ENCODE measurements at places on chromosomes 6 and 20.

DNA sequence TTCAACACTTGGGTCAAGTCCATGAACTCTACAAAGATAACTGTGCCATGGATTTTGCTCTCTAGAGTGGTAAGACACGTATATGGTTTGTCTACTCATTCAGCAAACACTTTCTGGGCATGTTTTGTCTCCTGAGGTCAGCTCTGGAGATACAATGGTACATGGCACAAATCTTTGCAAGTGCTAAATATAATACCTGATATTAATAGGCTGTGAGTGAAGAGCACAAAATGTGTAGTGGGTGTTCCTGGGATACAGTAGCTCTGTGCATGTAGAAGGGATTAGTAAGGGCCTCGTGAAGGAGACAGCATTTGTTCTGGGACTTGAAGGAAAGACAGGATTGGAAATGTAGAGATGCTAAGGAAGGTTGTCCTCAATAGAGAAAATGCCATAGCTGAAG lies 360.9 kb downstream of the BCKDHB start:
- no peak for DNase-seq

- no peak for DNase-seq
Measured at GRCh38 chr6:111941686-111942330, 68.6 kb upstream of the FYN start.

DNA sequence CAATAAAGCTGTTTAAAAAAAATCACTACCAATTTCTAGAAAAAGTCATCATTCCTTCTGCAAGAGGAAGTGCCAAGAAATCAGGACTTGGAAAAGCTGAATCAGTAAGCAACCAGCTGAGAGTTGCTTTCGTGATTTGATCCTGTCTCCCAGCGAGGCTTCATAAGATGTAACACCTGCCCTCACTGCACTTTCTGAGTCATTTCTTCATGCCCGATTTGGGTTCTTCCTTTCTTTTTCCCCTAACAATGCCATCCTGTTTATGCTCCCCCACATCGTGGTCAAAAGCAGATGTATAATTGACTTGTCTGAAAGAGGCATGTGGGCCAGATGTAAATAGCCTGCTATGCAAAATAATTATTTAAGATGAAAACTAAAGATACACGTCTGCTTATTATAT lies 52.1 kb downstream of the RIPOR2 start:
- no peak for DNase-seq

DNA sequence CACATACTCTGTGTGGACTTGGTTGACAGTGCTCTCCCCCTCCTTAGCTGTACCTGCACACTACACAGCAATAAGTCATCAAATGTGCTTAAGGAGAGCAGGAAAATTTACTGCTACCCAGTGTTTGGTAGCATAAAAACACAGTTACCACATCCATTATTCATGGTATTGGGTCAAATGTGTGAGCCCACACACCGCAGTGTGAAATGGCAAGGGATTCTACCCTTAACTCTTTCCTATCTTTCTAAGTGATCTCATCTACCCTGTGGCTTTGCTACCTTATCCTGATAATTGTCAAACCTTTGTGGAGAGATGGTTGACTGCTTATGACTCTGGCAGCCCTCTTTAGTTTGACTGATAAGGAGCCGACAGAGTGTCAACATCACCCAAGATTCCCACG lies 47.6 kb downstream of the STX11 start:
- DNase-seq = no peak

DNA sequence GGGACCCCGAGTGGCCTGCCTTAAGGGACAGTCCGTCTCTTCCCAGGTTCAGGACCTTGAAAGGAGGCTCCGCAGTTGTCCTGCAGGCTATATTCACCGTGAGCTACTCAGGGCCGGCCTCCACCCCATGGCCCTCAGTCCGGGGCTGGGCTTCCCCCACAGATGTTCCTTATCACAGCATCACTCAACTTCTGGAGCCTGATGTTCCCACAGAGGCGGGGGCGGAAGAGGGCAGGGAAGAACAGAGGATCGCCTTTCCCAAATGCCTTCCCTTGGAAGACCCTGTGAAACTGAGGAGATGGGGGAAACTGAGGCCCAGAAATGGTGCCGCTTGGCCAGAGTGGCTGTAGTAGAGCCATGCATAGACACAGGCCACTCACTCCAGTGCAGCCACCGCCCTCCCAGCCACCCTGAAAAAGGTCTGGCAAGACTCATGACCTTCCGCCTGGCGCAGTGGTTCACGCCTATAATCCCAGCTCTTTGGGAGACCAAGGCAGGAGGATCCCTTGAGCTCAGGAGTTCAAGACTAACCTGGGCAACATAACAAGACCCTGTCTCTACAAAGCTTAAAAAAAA lies 4.3 kb upstream of the COX4I2 start:
- DNase-seq = no peak

GRCh38 chr6:121187200-121187832 lies 147.0 kb downstream of the TBC1D32 start:
- DNase-seq = no peak

DNA sequence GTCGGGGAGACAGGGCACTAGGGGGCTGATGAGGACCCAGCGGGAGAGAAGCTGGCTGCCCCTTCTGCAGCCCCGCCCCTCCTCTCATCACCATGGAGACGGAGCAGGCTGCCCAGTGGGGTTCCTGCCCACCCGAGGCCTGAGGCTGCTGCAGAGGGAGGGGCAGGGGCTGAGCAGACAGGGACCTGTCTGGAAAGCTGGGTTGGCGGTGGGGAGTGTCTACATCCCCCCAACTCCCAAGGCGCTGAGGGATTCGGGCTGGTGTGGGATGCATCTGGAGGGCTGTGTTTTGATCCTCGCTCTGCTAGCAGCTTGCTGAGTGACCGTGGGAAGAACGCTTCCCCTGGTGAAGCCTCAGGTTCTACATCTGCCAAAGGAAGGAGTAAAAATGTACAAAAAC lies 1.2 kb upstream of the BPI start:
- no peak for DNase-seq

GRCh38 chr20:35767683-35768481 lies 3.9 kb upstream of the PHF20 start:
- DNase-seq = peak; percentile 59

DNA sequence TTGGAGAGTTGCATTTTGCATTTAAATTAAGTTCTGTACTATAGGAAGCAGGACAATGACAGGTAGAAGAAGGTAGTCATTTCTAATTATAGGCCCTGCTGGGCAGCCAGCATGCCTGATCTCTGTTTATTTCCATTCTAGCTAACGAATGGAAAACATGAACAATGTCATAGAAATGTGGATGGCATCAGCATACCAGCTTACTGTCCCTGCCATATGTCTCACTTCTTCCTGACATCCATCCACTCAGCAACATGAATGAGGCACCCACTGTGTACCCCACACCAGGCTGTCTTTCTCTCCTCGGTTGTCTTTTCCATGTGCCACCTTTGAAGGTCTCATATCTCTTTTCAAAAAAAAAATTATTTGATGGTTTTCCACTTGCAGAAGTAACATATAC lies 11.1 kb downstream of the ADTRP start:
- no peak for DNase-seq

DNA sequence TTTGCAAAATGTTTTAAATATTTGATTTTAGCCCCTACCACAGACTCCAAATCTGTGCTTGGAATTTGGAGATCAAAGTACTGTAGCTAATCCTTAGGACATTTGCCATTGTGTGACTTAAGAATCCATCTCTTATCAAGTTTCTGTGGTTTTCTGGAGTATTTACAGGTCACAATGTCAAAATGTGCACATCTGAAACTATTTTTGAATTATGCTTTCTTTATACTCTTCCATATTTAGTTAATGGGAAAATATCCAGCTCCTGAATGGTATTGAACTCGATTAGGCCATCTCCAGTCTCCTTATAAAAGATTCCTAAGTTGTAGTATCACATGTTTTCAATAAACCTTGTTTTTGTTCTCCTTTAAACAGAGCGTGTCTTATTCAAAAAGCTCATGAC lies 162.5 kb downstream of the KHDC1L start:
- DNase-seq = no peak

DNA sequence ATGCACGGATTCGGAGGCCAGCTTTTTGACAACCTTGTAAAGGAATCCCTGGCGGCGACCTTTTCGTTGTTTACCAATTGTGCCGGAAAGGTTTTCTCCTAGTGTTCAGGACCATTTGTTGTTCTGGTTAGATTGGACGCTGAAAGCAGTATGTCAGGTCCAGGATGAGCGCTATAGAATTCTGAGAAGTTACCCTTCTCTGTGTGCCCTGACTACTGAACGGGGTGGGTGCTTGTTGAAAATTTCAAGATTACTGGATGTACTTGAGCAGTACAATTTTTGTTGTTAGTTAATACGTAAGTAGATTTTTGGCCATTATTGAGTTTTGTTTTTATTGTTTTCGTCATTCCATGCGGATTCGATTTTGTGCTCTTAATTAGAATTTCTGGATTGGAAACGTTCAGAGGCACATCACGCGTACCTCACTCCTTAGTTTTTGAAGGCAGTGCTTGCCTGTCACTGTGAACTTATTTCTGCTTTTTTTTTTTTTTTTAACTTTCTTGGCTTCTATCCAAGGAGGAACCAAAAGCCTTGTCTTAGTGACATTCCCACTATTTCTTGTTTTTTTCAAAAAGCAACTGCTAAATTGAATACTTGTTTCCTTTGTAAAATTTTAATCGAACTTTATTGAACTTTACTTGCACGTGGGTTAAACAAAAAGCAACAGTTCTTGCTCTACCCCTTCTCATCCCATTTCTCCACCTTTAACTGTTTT lies 898 bp downstream of the XRN2 start:
- no peak for DNase-seq

GRCh38 chr6:25927178-25927577 lies 3.3 kb downstream of the SLC17A2 start:
- DNase-seq = no peak

- DNase-seq = no peak
Measured at GRCh38 chr6:87110636-87111035, 15.7 kb upstream of the CGA start.

- DNase-seq = no peak
Measured at GRCh38 chr6:23531666-23532065, 594.3 kb upstream of the NRSN1 start.

DNA sequence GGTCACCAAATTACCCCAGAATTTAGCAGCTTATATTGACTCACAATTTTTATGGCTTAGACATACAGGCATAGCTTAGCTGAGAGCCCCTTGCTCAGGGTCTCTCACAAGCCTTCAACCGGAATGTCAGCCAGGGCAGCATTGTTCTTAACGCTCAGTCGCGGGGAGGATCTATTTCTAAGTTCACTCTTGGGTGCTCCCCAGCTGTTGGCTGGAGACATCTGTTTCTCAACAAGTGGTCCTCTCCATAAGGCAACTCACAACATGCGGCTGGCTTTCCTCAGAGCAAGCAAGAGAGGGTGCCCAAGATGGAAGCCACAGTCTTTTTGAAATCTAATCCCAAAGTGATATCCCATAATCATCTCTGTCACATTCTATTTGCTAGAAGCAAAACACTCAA lies 46.6 kb downstream of the SLX4IP start:
- DNase-seq = no peak

DNA sequence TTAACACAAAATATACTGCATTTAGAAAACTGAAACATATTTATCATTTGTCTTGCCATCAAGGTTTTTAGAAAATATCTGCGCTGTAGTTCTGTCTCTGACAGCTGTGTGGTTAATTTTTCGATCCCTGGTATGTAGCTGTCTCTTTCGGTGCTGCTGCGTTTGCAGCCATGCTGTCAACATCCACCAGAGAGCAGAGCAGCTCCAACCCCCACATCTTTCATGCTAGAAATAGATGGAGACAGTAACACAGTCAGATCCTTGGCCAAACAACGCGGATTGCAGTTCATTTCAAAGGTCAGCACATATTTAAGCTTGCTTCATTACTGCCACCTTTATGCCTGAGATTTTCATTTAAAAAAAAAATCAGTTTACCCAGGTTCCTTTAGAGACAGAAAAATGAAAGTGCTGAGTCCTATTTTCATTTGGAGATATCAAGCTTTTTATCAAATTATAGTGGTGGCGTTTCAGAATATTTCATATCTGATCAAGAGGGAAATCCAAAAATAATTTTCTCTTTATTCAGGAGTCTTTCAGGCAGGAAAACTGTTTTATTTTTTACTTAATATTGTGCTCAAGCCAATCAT lies 157.7 kb upstream of the MMS22L start:
- DNase-seq = no peak

DNA sequence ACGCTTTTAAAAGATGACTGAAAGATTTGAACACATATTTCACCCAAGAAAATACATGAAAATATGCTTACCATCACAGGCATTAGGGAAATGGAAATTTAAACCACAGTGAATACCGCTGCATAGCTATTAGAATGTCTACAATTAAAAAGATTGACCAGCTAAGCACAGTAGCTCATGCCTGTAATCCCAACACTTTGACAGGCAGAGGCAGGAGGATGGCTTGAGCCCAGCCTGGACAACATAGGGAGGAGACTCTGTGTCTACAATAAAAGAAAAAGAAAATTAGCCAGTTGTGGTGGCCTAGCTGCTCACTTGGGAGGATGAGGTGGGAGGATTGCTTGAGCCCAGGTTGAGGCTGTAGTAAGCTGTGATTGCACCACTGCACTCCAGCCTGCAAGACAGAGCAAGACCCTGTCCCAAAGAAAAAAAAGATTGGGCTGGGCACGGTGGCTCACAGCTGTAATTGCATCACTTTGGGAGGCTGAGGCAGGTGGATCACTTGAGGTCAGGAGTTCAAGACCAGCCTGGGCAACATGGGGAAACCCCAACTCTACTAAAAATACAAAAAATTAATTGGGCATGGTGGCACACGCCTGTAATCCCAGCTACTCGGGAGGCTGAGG lies 163.7 kb upstream of the AKAP12 start:
- DNase-seq = no peak

DNA sequence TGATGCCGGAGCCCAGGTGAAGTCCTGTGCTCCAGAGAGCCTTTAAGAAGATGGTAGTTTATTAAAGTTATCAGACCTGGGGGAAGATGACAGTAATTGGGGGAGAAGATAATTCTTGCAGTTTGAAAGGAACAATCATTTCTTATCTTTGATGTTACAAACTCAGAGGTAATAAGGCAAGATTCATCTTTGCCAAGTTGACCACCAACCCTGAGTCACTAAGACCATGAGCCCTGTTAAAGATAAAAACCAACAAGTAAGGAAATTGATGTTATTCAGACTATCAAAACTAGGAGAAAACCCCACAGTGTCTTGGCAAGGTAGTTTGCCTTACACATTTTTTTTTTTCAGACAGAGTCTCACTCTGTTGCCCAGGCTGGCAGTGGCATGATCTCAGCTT lies 73.1 kb downstream of the MKKS start:
- no peak for DNase-seq

GRCh38 chr6:46876126-46876525 lies 45.6 kb downstream of the ADGRF5 start:
- DNase-seq = no peak

GRCh38 chr20:56278196-56278595 lies 29.7 kb downstream of the MC3R start:
- no peak for DNase-seq

Measured in activated effector memory CD4-positive, alpha-beta T cell treated with Interleukin-2 at 50 U/mL for 16 hours (primary cell).